ENCODE measurements at places on chromosomes 13 and 19.
A peak's percentile ranks its signal among the peaks of the same experiment; 100 is the strongest.

DNA sequence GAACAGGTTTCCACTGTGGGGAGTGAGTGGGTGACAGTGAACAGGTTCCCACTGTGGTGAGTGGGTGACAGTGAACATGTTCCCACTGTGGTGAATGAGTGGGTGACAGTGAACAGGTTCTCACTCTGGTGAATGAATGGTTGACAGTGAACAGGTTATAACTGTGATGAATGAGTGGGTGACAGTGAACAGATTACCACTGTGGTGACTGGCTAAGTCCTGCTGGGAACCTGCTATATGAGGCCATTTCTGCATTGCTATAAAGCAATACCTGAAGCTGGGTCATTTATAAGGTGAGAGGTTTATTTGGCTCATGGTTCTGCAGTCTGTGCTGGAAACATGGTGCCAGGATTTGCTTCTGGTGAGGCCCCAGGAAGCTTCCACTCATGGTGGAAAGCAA lies 637.1 kb downstream of the UQCRFS1 start:
- no peak for DNase-seq

DNA sequence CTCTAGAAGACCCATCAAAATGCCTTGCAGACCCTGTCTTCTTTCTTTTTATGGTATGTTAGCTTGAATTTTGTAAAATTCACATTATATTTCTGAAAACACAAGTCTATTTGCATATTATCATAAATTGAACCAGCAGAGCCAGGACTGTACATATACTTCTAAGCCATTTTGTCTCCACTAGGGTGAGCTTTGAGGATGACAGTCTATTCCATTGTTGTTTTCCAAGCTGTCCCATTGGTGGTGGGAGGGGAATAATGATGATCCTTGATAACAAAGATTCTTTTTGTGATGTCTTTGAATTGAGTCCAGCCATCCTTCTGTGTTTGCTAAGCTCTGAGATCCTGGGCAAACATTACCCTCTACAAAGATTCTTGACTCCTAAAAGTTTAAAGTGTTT lies 359.3 kb upstream of the PCDH20 start:
- no peak for DNase-seq

- peak; percentile 87 for DNase-seq
These were observed 1.4 kb downstream of the CAPNS1 start for GRCh38 chr19:36141039-36141927.

DNA sequence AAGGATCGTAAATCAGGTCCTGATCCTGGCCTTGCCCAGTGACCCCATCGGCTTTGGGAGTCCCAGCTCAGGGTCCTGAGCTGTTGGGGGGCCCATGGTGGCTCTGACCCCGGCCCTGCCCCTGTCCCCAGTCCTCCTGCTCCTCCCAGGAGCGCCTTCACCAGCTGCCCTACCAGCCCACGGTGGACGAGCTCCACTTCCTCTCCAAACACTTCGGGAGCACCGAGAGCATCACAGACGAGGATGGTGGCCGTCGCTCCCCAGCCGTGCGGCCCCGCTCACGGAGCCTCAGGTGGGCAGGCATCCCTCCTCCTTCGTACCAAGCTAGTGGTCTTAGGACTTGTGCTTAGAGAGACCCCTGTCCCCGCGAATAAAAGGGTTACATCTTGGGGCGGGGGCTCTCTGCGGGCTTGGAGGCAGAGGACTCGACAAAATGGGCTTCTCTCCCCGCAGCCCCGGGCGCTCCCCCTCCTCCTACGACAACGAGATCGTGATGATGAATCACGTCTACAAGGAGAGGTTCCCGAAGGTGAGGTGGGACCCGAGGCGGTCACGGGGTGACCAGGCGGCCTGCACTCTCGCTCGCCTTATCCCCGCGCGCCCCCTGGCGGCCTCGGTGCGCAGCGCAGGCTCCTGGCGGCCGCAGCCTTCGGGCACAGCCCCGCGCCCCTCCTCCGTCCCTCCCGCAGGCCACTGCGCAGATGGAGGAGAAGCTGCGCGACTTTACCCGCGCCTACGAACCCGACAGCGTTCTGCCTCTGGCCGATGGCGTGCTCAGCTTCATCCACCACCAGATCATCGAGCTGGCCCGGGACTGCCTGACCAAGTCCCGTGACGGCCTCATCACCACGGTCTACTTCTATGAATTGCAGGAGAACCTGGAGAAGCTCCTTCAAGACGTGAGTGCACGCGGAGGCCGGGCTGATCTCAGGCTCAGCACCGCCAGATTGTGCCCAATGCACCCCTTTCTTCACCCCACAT lies 9.1 kb downstream of the MAST1 start:
- peak; percentile 84 for DNase-seq

DNA sequence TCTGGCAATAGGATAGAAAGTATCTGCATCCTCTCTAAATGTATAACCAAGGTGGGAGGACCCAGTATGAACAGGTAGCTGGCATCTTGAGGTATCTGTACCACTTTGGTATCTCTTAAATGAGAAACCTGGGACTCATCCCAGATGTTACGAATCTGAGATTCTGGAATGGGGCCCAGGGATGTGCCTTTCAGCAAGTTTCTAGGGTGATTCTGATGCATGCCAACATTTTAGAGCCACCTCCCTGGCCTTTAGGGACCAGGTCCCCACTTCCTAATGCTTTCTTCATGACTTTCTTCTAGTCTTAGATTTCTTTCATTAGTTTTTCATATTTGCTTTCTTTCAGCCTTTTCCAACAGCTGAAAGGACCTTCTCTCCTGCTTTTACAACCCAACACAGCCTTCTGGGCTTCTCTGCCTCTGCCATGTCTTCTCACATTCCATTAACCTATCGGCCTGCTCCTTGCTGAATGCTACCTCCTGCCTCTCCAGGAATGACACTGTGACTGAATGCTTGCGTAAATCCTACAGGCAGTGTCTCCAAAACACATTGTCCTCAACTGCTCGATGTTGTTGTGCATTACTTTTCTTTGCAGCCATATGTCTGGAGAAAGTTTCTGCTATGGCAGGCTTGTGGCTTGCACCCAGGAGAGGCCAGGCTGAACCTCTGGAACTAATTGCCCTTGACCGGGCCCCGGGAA lies 284.0 kb downstream of the DNAJC15 start:
- DNase-seq, result no peak

GRCh38 chr13:33519561-33520467 lies 234.3 kb upstream of the STARD13 start:
- DNase-seq, result no peak

DNA sequence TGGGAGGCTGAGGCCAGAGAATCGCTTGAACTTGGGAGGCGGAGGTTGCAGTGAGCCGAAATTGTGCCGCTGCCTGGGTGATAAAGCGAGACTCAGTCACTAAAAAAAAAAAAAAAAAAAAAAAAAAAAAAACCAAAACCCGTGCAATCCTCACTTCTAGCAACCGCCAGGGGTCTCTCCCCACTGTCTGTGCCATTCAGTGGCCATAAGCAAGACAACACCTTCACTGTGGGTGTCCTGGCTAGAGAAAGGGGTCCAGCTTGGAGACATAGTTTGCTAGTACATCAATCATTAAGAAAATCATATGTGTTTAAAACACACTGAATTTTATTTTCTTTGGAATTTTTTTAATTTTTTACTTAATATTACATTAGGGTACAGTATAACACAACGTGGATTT lies 68.2 kb downstream of the RASL11A start:
- no peak for DNase-seq

DNA sequence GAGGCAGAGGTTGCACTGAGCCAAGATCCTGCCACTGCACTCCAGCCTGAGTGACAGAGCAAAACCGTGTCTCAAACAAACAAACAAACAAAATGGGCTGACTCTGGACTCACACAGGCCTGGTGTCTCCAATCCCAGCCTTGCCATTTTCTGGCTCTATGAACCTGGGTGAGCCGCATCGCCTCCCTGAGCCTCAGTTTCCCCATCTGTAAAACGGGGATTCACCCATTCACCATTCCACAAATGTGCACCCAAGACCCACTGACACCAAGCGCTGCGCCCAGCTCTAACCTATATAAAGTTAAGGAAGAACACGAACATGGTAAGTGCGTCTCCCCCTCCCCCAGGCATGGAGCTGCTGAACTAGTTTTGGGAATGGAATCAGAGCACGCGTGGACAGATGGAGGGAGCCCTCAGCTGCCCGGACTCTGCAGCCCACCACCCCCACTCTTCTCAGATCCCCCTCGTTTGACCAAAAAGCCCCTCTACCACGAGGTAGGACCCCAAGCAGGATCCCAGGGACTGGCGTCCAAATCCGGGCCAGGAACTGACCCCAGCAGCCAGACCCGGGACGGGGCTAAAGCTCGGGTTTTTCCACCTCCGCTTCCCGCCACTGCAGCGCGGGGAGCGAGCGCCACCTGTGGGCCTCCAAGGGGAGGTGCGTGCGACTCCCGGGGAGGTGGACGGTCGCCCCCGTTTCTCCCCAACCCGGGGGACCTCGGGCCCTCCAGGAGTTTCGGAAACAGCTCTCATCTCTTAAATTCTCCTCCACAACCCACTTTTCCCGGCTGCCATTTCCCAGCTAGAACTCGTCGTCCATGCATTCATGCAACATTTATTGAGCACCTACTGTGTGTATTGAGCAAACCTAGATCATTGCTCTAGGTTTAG lies 33.0 kb upstream of the ADGRE5 start:
- no peak for DNase-seq

DNA sequence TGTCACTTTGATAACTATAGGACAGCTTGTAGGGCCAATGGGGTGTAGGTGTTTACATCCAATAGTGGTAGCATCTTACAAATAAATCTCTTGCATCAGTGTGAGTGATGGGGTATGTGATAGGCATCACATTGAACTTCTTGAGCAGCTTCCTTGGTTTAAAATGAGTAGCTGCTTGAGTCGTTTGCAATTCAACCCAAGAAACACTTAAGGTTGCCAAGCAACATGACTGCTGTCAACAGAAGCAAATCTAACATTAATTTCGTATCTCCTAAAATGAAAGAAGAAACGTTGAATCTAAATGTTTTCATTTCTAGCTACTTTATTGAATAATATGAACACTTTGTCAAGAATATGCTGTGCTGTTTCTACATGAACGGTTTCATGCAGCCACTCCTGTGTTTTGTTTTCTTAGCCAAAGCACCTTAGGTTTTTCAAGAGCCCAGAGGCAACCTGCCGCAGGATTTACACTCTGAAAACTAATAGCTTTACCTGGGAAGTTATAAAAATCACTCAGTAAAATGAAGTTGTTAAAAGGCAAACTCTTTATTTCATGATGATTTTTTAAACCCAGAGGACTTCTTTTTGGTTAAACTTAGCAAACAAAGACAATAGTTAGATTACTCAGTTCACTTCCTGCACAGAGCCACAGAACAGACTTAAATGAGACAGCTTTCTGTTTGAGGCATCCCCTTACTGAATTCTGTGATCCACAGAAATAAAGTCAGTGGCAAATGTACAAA lies 305.2 kb downstream of the MTUS2 start:
- no peak for DNase-seq

- no peak for DNase-seq
These were observed 40.6 kb downstream of the FBN3 start for GRCh38 chr19:8108560-8109445.

GRCh38 chr19:58381460-58382212 lies 806 bp upstream of the ZNF837 start:
- DNase-seq, result no peak

DNA sequence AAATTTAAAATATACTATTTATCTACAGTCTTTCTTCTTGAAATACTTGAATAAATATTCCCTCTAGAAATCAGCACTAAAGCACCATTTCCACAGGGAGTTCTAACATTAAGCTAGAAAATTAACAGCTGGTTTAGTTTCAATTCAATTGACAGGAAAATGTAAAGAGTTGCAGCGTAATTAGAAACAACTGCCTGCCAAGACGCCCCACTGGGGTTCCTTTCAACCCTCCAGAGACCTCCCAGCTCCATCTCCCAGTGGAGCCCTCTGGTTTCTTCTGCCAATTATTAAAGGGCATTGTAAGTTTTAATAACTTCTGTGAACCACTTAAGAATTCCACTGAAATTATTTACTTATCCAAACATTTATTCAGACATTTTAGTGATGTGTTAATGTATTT lies 4.2 kb downstream of the GJA3 start:
- DNase-seq, result no peak

DNA sequence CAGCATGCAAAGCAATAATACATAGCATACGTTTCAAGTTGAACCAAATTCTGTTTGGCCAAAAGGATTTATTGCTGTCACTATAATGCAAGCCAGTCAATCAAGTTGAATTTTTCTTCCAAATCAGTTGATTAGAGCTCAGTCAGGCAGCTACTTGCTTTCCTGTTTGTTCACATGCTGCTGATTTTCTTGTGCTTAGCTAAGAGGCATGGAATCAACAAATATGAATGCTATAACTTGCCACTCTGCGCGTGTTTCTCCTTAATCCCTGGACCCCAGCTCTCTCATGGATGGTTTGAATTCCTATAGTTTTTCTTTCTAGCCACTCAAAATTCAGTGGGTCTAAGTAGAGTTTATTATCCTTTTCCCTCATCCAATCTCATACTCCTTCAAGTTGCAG lies 311.3 kb downstream of the KLF5 start:
- DNase-seq, result no peak

- no peak for DNase-seq
These were observed 49.3 kb upstream of the TUBGCP3 start for GRCh38 chr13:112637017-112637801.

- no peak for DNase-seq
These were observed 344.3 kb downstream of the TEX29 start for GRCh38 chr13:111664696-111665095.

DNA sequence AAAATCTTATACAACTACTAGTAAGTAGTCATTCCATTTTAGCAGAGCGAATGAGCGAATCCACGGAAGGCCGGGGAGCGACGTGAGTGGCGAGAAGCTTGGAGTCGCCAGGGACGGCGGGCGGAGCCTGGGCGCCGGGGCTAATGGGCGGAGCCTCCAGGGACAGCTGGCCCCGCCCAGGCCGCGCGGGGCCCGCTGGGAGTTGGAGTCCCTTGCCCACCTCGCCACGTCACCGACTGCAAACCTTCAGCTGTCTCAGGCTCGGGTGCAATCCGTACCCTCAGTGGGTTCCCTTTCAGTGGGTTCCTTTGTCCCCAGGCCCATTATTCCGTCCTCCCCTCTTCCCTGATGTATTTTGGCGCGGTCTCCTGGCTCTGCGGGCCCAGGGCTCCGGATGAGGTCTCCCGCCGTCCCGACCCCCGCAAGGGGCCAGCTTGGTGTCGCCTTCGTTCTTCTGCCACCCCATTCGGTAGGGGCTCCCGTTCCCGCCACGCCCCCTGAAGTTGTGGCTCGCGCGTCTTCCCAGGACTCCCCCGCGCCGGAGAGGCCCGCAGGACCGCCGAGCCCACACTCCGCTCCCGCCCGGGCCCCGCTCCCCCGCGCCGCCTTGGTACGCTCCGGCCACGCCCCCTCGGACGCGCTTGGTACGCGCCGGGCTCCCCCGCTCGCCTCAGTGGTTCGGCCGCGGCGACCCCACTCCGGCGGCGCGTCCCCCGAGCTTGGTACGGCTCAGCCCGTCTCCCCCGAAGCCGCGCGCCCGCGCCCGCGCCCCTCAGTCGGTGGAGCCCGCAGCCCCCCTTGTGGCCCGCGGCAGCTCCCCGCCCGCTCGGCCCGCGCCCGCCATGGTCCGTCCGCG lies at the start of gene PTOV1:
TSS of gene PTOV1 (plus strand) at position 673 of the 856 bp plus-strand sequence.
- DNase-seq, result peak; percentile 88

GRCh38 chr19:40529093-40529954 lies 47.3 kb upstream of the SHKBP1 start:
- DNase-seq, result peak; percentile 78
